ENCODE measurements at places on chromosomes 13 and 19.

DNA sequence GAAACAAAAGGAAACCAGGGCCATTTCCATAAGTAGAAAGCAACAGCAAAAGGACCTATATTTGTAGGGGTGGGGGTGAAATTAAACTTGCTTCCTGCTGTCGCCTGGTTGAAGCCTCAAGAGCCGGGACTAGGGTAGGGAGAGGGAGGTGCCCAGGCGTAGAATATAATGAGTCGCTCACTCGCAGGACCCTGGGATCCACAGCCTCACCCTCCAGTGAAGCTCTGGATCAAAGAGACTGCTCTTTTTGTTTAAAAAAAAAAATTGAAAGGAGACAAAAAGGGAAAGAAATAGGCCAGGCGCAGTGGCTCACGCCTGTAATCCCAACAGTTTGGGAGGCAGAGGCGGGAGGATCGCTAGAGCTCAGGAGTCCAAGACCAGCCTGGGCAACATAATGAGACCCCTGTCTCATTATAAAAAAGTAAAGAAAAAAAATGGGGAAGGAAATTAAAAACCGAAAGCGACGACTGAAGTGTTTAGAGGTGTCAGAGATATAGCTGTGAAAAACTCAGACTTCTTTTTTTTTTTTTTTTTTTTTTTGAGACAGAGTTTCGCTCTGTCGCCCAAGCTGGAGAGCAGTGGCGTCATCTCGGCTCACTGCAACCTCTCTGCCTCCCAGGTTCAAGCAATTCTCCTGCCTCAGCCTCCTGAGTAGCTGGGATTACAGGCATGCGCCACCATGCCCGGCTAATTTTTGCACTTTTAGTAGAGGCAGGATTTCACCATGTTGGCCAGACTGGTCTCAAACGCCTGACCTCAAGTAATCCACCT is 10.9 kb upstream of the ADGRE5 start:
- DNase-seq, result no peak

- no peak for DNase-seq
Observed at GRCh38 chr19:16180611-16181010, 4.6 kb upstream of the FAM32A start.

DNA sequence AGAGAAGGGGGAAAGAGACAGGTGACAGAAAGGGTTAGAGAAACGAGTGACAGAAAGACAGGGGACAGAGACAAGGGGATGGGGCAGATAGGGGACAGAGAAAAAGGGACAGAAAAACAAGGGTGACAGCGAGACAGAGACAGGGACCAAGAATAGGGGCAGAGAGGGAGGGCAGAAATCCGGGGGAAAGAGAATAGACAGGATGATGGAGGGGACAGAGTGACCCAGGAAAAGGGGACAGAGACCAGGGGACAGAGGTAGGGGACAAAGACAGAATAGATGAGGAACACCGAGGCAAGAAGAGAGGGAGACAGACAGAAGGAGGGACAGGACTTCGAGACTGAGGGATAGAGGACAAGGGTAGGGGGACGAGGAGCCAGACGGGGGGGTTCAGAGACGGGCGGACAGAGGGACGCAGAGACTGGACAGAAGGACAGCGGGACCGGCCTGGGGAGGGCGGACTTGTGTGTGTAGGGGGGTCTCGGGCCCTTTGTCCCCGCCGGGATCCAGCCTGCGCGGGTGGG is 593 bp downstream of the CADM4 start:
- DNase-seq, result no peak

- DNase-seq, result no peak
Observed at GRCh38 chr13:111920932-111921705, 145.8 kb upstream of the SOX1 start.

DNA sequence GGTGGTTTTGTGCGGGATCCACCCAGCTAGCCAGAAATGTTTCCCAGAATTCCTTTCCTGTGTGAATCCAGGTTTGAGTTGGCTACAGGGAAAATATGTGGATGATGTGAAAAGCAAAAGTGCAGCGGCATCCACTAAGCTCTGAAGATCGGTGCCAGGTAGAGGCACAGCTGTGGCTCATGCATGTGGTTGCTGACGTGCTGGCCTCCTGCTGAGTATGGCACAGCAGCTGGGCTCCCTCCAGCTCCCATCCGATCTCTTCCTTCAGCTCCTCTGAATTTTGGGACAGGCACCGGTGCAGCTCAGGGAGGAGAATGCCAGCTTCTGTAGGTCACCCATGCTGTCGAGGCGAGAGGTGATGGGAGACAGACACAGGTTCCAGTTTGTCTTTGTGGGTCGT is 84.0 kb upstream of the GSX1 start:
- no peak for DNase-seq

DNA sequence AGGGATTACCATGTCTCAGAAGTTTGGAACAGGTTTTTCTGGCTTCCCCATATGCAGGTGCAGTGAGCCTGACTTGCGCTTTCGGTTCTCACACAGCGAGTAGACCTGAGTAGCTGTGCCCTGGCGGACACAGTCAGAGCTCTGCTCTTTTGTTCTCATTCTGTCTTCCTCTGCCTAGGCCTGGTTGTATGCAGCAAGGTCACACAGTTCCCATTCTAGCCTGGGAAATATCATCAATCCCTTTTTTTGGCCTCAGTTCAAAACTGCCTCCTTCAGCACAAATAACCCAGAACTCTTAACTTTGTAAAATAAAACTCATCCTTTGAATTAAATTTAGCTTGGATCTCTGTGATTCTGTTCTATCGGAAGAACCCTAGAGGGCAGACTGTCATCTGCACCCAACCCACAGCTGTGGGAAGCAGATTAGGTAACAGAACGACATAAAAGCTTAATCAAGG is 10.2 kb downstream of the OXGR1 start:
- no peak for DNase-seq

DNA sequence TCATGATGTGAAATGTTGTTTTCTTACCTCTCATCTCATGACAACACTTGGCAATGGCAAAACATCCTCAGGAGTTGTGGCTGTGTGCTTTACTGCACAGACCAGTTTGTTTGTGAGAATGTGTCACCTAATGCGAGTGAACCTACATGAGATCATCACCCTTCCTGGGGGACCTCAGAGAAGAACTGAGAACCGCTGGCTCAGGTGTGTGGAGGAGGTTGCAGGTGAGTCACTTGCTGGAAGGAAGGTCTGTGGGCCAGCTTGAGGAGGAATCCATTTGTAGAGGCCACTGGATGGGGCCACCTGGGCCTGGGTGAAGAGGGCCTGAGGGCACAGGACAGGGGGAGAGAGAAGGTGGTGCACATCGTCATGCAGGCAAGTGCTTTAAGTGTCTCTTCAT is 3.0 kb upstream of the CEACAM1 start:
- no peak for DNase-seq

GRCh38 chr13:56173346-56173745 is 967.4 kb upstream of the PRR20A start:
- DNase-seq, result no peak

DNA sequence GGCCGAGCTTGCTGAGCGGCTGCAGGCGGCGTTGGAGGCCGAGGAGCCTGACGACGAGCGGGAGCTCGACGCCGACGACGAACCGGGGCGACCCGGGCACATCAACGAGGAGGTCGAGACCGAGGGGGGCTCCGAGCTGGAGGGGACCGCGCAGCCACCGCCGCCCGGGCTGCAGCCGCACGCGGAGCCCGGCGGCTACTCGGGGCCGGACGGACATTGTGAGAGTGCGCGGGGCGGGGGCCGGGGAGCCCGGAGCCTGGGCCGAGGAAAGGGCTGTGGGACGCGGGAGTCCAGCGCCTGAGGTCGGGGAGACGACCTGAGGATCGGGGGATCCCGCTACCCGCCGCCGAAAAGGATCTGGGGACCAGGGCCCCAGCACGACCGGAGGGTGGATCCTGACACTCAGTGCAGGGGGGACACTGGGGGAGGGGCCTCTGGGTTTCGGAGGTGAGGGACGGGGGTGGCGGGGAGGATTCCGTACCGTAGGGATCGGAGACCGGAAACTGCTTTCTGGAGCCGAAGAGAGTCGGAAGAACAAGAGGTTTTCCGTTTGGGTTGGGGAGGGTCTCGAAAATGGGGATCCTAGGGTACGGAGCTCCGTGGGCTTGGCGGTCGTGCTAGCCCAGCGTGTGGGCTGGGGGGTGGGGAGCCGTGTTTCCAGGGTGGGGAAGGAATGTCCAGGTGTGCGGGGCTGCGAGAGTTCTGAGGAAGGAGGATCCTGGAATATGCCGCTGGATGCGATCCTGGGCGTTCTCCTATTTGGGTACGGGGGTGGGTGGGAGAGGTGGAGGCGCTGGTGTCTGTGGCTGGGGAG is 616 bp downstream of the HNRNPUL1 start:
- DNase-seq, result peak; percentile 56

Measured in A549 (cell line).